Activated CD8-positive, alpha-beta memory T cell treated with anti-CD3 and anti-CD28 coated beads, Interleukin-2, amount 10 ng/mL, durations not matched to agents 7 days and 5 days (primary cell): ENCODE measurements at places on chromosomes 5 and 9. TPM values are rescaled to one million over a fixed set of nuclear protein-coding genes. Genes with fewer than 3 reads are reported as not detected.

GRCh38 chr9:90097237-90097636 is 492.4 kb downstream of the GADD45G start:
- no peak for DNase-seq

DNA sequence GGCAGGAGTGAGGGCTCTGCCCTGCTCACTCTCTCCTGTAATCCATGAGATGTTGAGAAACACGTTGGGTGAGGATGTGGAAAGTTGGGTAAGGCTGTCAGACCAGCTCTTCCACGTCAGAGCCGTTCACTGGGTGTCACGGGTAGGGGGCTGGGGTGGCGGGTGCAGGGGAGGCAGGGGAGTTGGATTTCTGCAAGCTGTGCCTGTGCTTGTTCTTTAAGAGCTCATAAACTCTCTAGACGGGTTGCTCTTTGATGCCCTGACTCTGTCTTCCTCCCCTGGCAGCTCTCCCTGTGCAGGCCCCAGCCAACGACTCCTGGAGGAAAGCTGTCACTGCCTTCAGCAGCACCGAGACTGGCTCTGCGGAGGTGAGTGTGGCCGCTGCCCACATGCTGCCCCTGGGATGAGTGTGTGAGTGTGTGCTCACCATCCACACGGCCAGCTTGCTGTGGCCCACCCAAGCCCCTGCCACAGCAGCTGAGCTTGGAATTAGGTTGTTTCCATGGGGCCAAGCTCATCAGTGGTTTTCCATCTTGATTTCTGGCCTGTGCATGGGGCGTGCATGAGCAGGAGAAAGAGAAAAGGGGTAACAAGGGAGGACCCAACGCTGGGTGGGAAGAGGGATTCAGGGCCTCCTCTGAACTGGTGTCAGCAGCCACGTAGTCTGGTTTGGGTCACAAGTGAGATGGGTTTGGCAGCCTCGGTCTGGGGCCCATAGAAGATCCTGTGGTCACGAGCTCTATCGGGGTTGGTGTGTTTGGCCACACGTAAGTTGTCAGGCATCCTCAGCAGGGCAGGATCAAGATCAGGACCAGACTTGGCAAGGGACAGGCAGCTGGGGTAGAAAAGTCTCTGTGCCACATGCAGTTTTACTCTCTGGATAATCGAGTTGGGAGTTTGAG is 21.0 kb upstream of the POMT1 start:
- DNase-seq: no peak

DNA sequence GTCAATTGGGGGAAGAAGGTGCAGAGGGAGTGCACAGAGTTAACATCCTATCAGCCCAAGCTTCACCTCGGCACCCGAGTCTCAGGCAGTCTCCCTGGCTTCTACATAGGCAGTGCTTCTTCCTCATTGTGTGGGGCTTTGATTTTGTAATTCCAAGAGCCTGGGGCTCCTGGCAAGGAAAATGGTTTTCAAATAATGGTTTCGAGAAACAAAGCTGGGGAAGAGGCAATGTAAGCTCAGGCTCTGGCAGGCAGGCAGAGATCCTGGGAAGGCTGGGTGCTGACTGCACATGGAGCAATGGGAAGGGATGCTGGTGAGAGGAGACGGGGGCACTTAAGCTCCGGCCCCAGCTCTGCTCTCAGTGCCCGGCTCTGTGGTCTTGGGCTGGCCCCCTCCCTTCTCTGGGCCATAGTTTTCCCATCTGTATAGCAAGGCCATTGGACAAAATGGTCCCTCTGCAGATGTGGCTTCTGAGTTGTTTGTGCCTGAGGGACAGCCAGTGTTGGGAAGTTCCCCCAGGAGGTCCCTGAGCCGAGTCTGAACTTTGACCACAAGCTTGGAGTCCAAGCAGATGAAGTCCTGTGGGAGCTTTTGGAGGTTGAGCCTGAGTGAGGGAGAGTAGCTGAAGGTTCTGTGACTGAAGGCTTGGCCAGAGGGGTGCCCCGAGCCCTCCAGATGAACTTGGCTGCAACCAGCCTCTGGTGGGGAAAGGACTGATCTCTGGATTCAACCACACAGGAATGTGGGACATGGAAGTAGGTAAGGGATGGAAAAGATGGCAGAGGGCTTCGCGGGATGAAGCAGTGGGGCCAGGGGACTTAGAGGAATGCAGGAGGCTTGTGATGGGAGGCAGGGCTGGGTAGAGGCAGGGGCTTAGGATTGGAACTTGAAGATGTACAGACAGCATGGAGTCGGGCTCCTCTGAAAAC is 28.5 kb upstream of the IL17B start:
- no peak for DNase-seq

GRCh38 chr5:10192309-10192708 is 57.4 kb downstream of the ATPSCKMT start:
- no peak for DNase-seq

DNA sequence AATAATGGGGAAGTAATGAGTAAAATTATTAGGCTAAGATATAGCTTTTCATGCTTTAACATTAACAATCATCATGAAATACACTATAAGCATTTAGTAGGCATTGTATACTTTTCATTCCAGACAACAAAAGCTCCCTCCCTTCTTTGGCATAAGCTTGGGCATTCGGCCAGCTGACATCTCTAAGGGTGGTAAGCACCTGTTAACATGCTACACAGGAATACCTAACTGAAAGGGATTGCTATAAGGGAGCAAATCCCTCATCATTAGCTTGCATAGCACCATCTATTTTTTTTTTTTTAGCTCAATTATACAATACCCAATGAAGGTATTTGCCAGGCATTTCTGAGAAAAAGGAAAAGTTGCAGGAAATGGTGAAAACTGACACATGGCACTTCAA is 16.6 kb downstream of the STRBP start:
- DNase-seq: no peak

DNA sequence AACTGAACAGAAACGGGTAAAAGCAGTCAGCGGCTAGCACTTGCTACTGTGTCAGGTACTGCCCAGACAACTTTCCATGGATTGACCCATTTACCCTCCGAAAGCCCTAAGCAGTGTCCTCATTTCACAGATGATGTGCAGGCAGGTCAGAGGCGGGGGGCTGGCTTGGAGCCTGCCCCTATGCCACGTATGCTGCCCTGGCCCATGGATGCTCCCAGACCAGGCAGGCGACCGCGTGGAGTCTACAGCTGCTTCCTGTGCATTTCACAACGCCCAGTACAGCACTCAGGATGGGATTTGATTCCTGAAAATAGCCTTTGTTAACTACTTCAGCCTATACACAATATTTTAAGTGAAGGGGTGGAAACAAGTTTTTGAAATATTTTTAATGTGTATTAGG is 202.9 kb downstream of the NXNL2 start:
- no peak for DNase-seq

DNA sequence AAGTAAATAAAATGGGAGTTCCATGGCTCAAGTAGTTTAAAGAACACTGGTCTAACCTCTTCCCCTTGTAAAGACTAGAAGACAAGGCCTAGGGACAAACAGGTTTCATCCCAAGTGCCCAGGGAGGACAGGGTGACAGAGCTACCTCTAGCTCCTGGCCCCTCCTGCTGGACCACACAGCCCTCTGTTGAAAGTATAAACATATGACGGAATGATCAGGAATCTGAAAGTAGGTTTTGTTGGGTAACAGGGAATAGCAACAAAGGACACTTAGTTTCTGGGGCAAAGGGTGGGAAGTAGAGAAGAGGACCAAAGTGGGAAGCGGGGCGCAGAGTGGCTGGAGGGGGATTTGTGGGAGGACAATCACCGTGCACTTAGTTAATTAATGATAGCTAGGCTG is 67.0 kb upstream of the DAB2IP start:
- no peak for DNase-seq

- no peak for DNase-seq
Observed at GRCh38 chr5:33941090-33941489, 4.9 kb downstream of the RXFP3 start.

- DNase-seq: no peak
Observed at GRCh38 chr5:150043657-150044328, 42.6 kb downstream of the CSF1R start.

DNA sequence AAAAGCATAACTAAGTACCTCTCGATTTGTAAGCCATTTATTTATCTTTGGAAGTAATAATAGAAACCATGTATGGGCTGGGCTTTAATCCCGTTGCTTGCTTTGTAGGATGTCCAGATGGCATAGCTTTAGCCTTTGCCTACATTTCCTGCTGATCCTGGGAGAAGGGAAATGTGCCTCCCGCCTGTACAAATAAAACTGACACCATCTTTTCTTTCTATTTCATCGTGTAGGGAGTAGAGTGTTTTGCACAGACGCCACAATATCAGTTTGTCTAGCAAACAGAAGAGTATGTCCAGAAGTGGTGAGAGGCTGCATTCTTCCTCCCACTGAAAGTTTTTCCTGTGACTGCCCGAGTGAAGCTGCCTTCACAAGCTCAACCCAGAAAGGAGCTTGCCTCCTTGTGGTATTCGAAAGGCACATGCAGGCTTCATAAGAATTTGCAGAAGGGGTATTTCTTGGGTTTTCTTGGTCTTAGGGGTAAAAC is 24.7 kb upstream of the TJP2 start:
- peak; percentile 33 for DNase-seq

DNA sequence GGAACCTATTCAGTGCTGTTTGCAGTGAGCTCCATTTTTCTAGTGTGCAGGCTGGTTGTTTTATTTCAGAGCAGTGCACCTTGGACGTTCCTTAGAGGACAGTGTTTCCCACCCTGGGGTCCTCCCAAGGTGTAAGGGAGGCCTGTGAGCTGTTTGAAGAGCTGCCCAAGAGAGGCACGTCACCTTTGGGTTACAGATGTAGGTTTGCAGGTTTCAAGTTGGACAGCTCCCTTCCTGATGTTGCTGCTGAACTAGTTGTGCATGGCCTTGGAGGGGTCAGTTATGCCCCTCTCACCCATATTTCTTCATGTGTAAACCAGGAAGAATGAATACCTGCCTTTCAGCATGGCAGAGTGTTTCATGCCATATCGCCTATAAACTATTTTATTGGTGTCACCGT is 34.7 kb upstream of the POMT1 start:
- no peak for DNase-seq

- DNase-seq: peak; percentile 80
Observed at GRCh38 chr5:176533894-176534611, 3.1 kb downstream of the RNF44 start.

GRCh38 chr5:39231705-39232525 is 12.6 kb upstream of the FYB1 start:
- DNase-seq: peak; percentile 64

DNA sequence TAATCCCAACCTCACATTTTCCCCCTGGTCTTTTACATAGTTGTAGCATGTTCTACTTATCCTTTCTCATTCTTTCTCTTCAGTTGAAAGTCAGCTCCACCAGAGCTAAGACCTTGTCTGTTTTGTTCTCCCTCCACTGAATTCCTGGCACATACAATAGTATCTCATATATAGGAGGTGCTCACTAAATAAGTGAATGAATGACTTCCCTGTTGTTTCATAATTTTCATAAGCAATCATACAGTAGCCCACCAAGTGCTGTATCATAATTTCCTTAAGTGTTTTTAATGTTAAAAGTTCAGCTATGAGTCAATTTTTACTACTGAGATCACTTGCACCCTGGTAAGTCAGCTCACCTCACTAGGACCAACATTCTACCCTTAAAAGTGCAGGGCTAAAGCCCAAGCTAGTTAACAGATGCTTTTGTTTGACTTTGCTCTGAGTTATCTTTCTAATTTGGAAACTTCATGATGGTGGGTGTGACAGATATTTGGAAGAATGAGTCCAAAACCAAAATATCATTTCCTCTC is 27.6 kb downstream of the TMEM245 start:
- DNase-seq: no peak

- DNase-seq: no peak
Observed at GRCh38 chr5:101520417-101520816, 617.3 kb upstream of the ST8SIA4 start.

The CDC23 gene
- 37.0 TPM for total RNA-seq

The PCDHGA2 gene
- total RNA-seq: not detected

The C5 gene
- total RNA-seq: 1.9 TPM

The SLC36A3 gene
- not detected for total RNA-seq

The COMMD10 gene
- total RNA-seq: 18.3 TPM

The RXFP3 gene
- not detected for total RNA-seq
